ENCODE measurements at places on chromosomes 7 and 10.

- no peak for DNase-seq
Observed at GRCh38 chr7:64667311-64667710, 1.4 kb downstream of the ZNF107 start.

GRCh38 chr10:62243647-62243997 is 25.0 kb downstream of the RTKN2 start:
- DNase-seq: no peak

DNA sequence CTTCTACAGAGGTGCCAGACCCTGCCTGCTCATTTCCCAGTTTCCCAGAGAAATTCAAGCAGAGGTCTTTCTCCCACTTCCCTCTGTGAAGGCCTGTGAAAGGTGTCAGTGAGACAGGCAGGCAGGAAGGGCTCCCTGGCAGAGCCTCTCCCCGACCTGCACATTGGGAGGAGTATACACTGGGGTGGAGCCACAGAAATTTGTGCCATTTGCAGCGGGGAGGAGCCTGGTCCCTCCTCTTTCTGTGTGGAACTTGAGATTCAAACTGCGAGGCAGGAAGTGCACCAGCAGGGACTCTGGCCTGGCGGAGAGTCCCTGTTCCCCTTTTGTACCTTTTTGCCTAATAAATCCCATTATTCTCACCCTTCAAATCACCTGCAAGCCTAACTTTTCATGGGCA is 54.6 kb upstream of the OPN4 start:
- no peak for DNase-seq

DNA sequence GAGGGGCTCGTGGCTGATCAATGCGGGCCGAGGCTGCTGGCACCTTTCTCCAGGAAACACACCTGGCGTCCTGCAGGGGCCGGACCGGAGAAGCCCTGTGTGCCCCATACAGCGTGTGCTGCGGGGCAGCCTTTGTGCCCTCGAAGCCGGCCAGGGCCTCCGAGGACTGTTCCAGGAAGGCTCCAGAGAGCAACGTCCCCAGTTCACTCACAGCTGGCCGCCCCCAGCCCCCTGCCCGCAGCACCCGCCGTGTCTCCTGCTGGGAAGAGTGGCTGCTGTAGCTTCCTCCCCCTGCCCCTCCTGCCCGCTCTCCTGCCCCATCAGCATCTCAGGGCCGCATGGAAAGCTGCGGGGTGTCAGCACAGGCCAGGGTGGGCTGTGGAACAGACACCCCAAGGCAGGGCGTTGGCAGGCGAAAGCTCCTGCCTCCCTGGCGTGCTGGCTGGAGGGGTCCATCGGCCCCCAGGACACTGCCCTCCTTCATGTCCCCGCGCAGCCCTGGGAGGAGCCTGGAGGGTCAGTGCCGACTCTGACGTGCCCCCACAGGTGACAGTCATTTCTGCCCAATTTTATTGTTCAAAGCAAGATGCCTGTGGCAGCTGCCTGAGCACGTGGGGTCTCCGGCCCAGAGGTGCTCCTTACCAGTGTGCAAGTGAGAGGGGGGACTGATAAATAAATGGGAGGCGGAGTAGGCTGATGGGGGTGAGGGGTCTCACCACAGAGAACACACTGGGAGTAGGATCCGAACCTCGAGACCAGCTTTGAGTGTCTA is 95.8 kb upstream of the DIP2C start:
- DNase-seq: no peak

DNA sequence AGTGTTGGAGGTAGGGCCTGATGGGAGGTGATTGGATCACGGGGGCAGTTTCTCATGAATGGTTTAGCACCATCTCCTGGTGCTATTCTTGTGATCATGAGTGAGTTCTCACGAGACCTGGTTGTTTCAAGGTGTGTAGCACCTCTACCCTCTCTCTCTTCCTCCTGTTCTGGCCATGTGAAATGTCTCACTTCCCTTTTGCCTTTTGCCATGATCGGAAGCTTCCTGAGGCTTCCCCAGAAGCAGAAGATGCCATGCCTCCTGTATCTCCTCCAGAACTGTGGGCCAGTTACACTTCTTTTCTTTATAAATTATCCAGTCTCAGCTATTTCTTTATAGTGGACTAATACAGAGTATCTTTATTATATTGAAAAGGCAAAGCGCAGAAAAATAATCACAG is 90.1 kb downstream of the FAM171A1 start:
- DNase-seq: no peak

GRCh38 chr10:120833222-120833928 is 17.8 kb upstream of the WDR11 start:
- no peak for DNase-seq

DNA sequence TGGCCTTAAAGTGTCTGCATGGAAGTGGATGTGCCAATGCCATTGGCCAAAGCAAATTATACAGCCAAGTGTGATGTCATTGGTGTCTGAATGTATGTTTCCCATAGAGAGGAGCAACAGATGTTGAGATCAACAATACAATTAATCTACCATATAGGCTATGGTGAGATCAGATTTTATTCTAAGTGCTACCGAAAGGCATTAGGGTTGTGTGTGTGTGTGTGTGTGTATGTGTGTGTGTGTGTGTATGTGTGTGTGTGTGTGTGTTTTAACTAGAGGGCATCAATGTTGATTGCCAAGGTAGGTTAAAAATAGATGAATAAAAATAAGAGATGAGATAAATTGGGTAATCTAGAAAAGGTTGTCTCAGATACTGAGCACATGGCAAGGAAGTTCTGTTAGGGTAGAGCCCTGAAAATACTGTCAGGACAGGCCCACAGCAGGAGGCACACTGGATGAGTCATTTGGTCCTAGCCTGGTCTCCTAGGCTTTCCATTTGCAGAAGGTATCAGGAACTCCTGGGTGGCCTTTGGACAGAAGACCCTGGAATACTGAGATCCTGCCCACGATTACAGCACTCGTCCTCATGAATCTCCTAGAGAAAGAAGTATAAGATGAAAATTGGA is 446.0 kb upstream of the PODXL start:
- DNase-seq: no peak

DNA sequence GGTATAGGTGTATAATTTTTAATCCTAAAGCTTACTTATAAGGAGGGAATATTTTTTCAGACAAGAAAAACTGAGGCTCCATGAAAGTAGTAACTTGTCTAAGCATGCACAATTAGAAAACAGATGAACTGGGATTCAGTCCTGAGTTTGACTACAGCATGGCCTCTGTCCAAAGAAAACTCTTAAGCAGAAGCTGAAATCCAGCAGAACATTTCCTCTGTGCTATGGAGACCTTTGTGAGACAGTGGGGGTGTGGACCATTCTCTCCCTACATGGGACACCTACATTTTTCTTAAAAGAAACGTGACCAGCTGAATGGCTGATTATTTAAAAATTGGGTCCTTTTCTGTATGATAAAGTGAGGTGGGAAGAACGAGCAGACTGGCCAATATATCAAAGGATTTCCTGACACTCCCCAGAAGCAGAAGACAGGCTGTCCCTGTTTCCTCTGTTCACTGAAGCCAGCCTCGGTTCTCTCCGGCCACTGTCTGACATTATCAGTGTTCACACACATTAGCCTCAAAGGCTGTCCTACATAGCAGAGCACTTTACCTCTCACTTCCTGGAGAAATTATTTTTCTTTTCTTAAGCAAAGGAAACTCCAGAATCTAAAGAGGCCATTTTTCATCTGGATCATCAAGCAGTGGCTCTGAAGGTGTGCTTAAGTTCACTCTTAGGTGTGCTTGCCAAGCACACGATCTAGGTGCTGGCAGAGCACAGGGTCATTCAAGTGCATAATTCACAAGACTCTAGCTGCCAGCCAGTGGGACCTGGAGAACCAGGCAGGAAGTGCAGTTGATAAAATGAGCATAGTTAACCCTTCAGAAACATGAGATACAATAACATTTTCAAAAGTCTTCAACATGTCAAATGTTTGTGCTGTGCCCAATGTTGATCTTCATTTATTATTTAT is 40.4 kb upstream of the KIAA1217 start:
- DNase-seq: no peak

- no peak for DNase-seq
Observed at GRCh38 chr10:71444284-71445054, 47.7 kb downstream of the CDH23 start.

DNA sequence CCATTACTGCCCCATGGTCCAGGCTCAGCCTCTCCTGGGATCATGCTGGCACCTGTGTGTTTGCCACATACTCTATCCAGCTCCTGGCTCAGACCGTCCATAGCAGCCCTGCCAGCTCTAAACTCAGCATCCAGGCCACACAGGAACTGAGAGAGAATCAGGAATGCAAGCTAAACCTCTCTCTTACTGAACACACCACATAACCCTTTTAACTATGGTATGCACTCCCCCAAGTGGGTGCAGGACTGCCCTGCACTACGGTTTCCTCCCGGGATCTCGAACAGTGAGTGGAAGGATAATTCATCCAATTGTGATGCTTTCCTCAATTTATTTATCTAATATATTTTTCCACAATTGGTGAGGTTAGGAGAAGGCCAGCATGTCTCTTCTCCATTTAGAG is 17.1 kb upstream of the ZNF800 start:
- DNase-seq: no peak

GRCh38 chr10:97975598-97975997 is 54.8 kb downstream of the CRTAC1 start:
- DNase-seq: no peak

DNA sequence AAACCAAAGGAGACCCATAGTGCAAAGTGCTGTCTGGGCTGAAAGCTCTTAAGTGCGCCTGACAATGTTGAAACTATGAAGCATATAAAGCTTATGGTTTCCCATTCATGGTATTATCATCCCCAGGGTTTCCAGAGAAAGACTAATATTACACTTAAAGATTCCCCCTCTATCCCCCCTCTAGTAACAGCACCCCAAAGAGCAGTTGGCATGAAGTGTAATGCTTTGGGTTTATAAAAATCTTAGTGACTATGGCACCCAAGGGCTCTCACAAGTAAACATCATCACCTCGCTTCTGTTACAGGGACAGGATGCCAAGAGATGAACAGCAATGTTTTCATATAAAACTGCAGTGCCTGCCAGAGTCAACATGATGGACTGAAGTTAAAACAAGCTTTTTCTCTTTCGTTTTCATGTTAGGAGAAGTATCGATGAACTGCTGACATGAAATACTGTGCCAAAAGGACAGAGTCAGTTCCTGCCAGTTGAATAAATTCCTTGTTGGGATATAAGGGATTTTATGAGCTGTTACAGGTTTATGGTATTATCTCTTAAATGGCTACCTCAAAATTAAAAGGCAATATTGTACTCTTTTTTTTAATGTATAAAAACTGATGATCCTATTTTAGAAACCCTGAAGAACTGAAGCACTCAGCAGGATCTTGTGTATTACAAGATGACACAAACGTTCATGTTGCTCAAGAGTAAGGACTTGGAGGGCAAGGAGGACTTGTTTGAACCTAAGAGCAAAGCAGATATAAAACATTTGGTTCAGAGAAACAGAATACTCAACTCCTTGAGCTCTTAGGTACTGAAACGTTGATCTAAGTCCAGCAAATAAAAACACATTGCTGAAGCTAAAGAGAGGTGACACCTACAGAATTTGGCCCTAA is 203.7 kb upstream of the IMMP2L start:
- DNase-seq: no peak

DNA sequence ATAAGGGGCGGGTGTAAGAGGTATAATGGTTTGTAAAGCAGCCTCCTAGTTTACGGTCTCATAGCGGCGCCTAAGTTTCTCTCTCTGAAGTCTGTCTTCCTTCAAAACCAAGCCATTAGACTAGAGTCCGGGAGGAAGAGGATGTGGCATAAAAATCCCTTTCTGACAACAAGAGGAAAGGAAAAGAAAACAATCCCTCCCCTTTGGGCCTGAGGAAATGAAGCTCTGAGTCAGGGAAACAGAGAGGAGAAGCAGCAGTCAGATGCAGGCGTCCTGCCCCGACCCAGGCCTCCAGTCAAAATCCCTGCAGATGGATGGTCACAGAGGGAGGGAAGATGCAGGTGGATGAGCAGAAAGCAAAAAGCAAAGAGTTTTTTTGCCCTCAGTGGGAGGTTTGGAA is 23.7 kb downstream of the PARP12 start:
- no peak for DNase-seq

- DNase-seq: no peak
Observed at GRCh38 chr7:125878235-125878956, 948.8 kb upstream of the POT1 start.

- DNase-seq: no peak
Observed at GRCh38 chr10:101065481-101066145, 3.8 kb downstream of the KAZALD1 start.

DNA sequence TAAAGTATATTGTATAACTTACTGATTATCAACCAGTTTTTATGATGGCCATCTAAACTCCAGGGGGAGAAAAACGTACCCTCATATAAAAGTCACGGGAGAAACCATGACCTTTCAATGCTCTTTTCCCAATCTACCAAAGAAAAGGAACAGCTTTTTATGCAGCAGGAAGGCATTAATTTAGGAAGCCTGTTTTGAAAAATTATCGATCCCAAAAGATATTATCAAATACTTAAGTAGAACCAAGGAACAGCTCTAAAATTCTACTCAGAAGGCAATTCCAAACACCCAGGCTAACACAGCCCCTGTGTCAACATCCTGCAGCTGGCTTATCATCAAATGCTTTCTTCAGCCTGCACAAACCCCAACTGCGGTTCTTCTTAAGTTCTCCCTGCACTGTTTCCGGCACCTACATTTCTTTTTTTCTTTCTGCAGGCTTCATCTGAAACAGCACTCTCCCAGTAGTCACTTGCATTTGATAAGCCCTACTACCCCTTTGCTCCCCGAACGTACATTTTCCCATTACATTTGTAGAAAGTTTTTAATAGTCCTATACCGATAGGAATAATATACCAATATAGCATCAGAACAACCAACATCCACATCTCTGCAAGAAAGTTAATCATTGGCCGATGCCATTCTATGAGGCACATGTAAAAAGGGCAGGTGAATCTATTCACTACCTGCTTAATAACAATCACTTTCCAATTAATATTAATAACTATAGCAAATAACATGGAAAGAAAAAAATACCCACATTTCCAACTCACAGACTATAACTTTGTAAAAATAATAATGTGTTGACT is 47.9 kb downstream of the PIP4K2A start:
- DNase-seq: no peak

DNA sequence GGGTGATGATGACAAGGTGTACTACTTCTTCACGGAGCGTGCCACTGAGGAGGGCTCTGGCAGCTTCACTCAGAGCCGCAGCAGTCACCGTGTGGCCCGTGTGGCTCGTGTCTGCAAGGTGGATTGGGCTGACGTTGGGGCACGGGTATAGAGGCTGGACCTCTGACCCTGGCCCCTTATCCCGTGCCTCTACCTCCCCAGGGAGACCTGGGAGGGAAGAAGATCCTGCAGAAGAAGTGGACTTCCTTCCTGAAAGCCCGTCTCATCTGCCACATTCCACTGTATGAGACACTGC is 8.4 kb downstream of the MRPL43 start:
- DNase-seq: no peak

- DNase-seq: no peak
Observed at GRCh38 chr10:126696684-126697083, 26.2 kb upstream of the C10orf90 start.

DNA sequence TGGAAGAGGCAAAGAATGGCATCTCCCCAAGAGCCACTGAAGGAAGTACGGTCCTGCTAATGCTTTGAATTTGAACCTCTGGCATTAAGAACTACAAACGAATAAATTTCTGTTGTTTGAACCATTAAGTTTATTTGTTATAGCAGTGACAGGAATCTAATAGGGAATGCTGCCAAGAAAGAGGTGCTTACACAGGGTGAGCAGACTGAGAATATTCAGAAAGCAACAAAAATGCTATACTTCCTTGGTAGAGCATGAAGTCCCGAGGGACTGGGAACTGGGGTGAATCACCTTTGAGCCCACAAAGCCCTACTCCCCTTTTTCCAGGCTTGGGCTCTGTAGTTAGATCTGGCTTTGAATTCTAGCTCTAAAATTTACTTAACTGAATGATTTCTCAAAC is 45.0 kb downstream of the PANK1 start:
- no peak for DNase-seq

- no peak for DNase-seq
Observed at GRCh38 chr10:114271075-114271778, 32.2 kb downstream of the VWA2 start.
